ENCODE measurements at places on chromosomes 7 and 10. TPM values are rescaled to one million over a fixed set of nuclear protein-coding genes. Genes with fewer than 3 reads are reported as not detected.

The LRRC27 gene
- total RNA-seq = 8.2 TPM

The ZNF365 gene
- 0.70 TPM for total RNA-seq

The CCDC6 gene
- 13.2 TPM for total RNA-seq

The SRRM3 gene
- 0.53 TPM for total RNA-seq

The PLAU gene
- total RNA-seq = 16.5 TPM

The GTPBP4 gene
- 33.7 TPM for total RNA-seq

The ZNF107 gene
- 1.2 TPM for total RNA-seq

All from smooth muscle cell of the coronary artery (primary cell).